Karpas-422 (cell line): ENCODE measurements at places on chromosomes 13 and 19.

DNA sequence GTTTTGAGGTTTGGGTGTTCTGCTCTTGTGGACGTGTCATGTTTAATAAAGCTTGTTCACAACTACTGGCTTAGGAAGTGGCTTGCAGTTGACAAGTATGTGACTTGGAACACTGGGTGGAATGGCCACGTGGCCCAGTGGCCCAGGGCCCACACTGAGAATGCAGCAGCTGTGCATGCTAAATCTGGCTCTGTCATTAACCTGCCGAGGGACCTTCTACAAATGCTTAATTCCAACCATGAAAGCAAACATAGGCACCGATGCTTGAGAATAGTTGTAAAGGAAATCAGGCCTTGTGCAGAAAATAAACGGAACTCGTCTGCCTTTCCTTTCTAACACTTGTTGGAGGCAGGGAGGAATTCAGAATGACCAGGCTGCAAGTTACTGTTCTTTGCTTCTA is 11.6 kb upstream of the CLDN10 start:
- DNase-seq = no peak

- DNase-seq = no peak
These were observed 215.1 kb downstream of the SHISA2 start for GRCh38 chr13:25836574-25837336.

DNA sequence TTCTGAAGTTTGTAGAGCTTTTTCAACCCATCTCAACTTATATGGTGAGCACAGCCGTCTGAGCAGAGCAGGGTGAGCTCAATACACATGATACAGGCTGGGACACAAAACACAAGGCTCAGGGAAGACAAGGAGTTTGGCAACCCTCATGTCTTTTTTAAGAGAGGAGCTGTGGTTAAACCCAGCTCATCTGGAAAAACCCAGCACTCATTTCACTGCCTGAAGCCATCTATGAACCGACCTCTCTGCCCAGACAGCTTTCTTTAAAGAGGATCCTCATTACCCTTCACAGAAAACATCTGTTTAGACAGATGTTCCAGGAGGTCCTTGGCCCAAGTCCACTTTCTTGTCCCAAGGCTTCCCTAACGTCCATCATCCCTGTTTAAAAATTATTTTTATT is 170.0 kb upstream of the TSHZ3 start:
- DNase-seq = no peak

DNA sequence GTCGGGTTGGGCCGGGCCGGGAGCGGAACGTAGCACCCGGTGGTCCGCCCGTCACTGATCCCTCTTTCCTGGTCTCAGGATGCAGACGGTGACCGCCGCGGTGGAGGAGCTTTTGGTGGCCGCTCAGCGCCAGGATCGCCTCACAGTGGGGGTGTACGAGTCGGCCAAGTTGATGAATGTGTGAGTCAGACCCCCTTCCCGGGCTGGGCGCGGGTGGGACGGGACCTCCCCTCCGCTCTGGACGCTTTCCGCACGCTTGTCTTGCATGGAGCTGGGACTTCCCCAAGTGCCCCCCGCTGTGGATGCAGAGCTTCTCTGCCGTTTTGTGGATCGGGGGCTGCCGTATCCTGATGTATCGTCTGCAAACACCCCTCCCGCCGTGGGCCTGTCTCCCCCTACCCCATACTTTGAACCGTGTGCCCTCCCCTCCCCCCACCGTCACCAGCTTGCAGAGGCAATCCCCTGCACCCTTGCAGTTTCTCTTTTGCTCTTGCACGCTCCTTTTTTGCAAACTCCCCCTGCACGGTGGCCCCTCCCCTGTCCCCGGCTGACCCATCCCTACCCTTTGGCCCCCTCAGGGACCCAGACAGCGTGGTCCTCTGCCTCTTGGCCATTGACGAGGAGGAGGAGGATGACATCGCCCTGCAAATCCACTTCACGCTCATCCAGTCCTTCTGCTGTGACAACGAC is 669 bp downstream of the GADD45B start:
- peak; percentile 66 for DNase-seq

DNA sequence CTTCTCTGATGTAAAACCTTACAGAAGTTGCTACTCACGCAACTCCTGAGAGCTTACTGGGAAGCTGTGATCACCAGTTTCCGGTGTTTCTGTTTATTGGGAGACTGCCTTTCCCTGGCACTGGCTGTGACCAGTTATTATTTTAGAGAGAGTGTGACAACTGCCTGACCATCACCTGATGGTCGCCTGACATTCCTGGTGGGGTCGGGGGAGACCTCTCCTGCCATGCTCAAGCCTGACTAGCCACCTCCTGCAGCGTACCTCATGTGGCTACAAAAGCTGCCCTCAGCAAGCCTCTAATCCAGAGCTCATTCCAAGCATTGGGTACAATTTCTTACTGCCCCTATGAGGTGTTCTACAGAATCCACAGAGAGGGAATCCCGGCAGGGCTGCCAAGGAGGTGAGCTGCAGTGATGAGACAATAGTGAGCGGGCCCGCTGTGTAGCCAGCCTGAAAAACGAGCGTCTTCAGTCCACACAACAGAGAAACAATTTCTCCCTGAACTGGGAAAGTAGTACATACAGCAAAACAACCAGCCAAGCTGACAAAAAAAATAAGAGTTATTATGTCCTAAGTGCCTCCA is 28.7 kb downstream of the GJA3 start:
- no peak for DNase-seq

DNA sequence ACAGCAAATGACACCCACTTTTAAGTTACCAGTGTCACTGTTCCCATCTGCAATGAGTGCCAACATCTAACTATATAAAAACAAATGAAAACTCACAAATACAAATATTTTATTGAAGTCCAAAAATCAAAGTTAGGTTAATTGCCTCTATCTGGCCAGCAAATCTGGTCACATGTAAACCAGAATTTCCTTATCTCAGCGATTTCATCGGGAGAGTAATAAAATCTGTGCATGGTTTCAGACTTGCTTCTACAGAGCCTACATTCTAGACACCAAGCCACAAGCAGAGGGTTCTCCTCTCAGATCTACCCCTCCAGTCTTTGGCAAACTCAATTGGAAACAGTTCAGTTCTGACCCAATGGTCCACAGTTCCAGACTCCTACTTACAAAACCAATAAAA is 189.6 kb downstream of the ABCC4 start:
- DNase-seq = no peak

DNA sequence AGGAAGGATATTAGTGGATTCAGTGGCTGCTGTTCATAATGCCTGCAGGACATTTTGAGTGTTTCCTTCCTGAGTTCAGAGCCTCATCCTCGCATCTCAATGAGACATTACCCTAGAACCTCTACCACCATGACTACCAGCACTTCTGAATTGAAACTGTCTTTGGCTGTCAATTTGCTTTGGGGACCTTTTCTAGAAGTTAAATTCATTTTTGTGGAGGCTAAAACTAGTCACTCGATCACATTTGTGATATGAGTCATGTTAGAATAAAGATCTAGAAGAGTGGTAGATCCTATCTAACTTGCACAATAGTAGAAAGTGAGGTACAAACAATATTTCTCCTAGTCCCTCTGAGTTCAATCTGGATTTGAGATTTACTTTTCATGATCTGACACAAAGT is 124.9 kb downstream of the KCNRG start:
- no peak for DNase-seq

DNA sequence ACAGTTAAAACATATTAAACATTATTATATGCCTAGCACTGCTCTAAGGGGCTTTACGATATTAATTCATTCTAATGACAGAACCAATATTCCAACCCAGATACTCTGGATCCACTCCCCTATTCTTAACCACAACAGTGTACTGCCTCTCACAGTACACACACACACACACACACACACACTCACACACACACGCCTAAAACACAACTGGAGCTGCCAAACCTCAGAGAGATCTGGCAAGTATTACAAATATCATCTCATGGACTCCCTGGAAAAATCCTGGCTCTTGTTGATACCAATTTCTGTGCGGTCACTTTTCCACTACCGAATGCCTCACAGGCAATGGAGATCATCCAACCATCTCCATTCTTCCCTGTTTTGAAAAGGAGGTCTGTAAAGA is 1.3 kb downstream of the ZNF780A start:
- no peak for DNase-seq

- no peak for DNase-seq
These were observed 173.2 kb upstream of the TRPC4 start for GRCh38 chr13:38042771-38043170.

DNA sequence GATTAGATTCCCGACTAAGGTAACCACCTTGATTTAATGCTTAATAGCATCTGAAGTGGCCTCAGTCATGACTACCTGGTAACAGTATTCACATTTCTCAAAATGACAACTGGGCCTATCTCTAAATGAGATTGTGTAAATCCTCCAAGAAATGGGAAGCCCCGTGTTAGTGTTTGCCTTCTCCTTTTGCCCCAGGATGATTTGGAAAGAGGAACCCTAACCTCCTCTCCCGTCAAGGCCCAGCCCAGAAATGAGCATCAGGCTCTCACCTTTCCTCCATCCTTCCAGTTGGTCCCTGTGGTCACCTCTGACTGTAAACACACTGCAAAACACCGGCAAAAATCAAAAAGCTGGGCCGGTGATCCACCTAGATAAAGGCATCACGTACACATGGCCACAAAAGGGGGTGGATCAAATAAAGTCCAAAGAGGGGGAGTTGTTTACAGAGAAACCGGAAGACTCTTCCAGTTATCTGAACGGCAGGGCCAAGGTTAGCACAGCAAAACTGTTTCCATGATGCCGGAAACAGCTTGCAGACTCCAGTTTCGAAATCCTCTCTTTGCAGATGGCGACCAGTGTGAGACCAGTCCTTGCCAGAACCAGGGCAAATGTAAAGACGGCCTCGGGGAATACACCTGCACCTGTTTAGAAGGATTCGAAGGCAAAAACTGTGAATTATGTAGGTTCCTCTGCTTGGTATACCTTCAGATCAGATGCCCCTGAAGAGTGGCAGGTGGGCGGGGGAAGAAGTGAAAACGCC is 16.4 kb downstream of the F10 start:
- no peak for DNase-seq

- DNase-seq = no peak
These were observed 2.7 kb upstream of the C1QTNF9 start for GRCh38 chr13:24306632-24307031.
